ENCODE measurements at places on chromosomes 2 and 18. TPM values are rescaled to one million over a fixed set of nuclear protein-coding genes. Genes with fewer than 3 reads are reported as not detected.

Gene TPGS2
- 388 TPM for polyA plus RNA-seq

DNA sequence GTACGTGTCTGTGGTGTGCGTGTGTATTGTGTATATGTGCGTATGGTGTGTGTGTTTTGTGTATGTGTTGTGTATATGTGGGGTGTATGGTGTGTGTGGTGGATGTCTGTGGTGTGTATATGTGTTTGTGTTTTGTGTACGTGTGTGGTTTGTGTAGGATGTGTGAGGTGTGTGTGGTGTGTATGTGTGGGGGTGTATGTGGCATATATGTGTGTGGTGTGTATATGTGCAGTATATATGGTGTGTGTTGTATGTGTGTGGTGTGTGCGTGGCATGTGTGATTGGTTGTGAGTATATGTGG lies 101.3 kb downstream of the CLIP4 start:
- H3K4me3 ChIP-seq = no peak overlapping the region
- no peak overlapping the region for H3K27ac ChIP-seq
- no peaks in the 10 kb centered on the region for H3K36me3 ChIP-seq
- no peaks in the 10 kb centered on the region for H3K27me3 ChIP-seq
- no peak for DNase-seq

DNA sequence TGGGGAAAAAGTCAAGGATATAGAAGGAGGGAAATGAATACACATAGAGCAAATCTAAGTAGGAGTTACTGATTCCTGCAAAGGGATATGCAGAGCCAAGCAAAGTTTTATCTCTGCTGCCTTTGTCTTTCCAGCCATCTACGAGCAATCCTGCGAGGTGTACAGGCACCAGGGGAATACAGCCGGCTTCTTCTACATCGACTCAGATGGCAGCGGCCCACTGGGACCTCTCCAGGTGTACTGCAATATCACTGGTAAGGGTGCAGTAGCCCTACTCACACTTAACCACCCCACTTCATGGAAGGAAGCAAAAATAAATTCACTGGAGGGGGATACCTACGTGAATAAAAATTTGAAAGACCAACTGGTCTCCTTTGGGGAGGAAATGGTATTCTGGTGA lies 584.6 kb downstream of the CNTNAP5 start:
- no peaks in the 10 kb centered on the region for H3K36me3 ChIP-seq
- no peak for DNase-seq
- no peaks in the 10 kb centered on the region for H3K27me3 ChIP-seq

DNA sequence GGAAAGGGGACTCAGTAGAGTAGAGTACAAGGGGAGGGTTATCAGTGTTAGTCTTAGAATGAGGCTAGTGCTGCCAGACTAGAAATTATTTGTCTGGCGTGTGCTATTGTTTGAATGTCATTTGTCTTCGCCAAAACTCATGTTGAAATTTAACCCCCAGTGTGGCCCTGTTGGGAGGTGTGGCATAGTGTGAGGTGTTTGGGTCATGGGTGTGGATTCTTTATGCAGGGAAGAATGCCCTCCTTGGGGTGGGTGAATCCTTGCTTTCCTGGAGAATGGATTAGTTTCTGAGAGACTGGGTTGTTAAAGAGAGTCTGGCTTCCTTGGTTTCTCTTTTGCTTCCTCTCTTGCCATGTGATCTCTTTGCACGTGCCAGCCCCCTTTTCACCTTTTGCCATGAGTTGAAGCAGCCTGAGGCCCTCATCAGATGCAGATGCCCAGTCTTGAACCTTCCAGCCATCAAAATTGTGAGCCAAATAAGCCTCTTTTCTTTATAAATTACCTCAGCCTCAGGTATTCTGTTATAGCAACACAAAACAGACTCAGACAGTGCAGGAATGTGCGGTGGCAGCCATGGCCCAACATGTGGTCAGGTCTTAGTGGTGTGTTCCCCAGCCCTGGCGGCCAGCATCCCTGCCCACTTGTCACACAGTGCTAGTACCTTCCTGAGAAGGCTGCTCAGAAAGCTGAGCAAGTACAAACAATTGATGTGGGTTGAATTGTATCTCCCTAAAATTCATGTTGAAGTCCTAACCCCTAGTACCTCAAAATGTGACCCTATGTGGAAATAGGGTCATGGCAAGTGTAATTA lies 48.4 kb upstream of the NAB1 start:
- no peak overlapping the region for H3K27ac ChIP-seq
- no peaks in the 10 kb centered on the region for H3K36me3 ChIP-seq
- H3K4me1 ChIP-seq = peaks cover 24% of the 10 kb centered on the region
- H3K27me3 ChIP-seq = no peaks in the 10 kb centered on the region
- no peak for DNase-seq

DNA sequence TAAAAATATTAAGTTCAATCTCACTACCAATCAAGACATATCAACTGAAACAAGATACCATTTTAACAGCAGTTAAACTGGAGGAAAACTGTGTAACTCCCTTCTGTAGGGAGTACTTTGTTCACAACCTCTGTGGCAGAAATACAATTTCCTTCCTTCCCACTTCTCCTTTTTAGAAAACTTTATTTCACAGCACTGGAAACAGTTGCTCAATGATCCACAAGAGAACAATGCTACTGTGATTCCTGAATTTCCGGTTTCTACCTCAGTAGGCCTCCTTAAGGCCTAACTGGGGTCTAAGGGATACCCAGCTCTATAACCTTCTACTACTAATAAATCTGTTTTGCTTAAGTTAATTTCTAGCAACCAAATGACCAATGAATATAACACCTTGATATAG lies 14.1 kb downstream of the TLK1 start:
- no peaks in the 10 kb centered on the region for H3K36me3 ChIP-seq
- H3K27ac ChIP-seq = no peak overlapping the region
- no peaks in the 10 kb centered on the region for H3K27me3 ChIP-seq
- no peak for DNase-seq
- H3K4me1 ChIP-seq = peaks cover 6% of the 10 kb centered on the region

GRCh38 chr2:83572400-83572799 lies 886.7 kb downstream of the SUCLG1 start:
- H3K36me3 ChIP-seq = no peaks in the 10 kb centered on the region
- no peak for DNase-seq
- H3K4me3 ChIP-seq = no peak overlapping the region
- no peaks in the 10 kb centered on the region for H3K27me3 ChIP-seq
- no peaks in the 10 kb centered on the region for H3K4me1 ChIP-seq

Gene CROCC2
- not detected for polyA plus RNA-seq

Gene ADD2
- not detected for polyA plus RNA-seq

GRCh38 chr18:56109757-56110156 lies 521.8 kb upstream of the TCF4 start:
- peaks cover 5% of the 10 kb centered on the region for H3K4me1 ChIP-seq
- H3K27me3 ChIP-seq = no peaks in the 10 kb centered on the region
- DNase-seq = no peak
- H3K27ac ChIP-seq = no peak overlapping the region
- no peak overlapping the region for H3K4me3 ChIP-seq
